ENCODE measurements at places on chromosomes 3 and 15.
A peak's percentile ranks its signal among the peaks of the same experiment; 100 is the strongest.

DNA sequence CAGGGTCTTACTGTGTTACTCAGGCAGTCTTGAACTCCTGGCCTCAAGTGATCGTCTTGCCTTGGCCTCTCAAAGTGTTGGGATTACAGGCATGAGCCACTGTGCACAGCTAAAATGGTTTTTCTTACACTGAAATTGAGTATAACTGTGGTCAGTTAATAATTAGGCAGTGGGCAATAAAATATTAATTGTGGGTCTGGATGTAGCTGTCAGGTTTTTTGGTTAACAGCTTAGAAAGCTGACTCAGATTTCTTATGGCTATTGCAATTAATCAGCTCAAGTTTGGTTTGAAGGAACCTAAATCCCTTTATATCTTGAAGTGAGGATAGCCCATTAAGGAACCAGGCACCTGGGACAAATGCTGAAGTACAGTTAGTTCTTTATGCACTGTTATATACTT lies 73.8 kb upstream of the LRRFIP2 start:
- no peak for DNase-seq

- no peak for DNase-seq
These were observed 222.2 kb downstream of the EPHB1 start for GRCh38 chr3:135017003-135017893.

GRCh38 chr3:73024836-73025235 lies 28.2 kb downstream of the PPP4R2 start:
- no peak for DNase-seq

GRCh38 chr3:190396001-190396400 lies 8.0 kb downstream of the CLDN16 start:
- no peak for DNase-seq

DNA sequence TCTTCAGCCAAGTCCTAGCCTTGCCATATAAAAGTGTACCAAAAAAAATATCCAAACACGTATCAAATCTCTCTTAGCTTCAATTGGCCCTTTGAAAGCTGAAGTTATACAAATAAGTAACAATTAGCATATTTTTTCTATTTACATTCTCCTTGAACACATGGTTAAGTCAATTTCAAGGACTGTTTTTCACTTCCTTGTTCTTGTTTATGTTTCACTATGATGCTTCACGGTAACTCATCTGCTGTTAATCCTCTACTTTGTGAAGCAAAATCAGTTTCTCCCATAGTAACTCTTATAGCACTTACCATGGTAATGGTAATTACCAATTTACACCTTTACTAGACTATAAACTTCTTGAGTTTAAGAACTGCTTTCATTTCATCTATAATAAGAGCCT lies 10.6 kb upstream of the SPRED1 start:
- no peak for DNase-seq

GRCh38 chr3:50972029-50972428 lies 297.3 kb downstream of the DOCK3 start:
- no peak for DNase-seq

GRCh38 chr3:141735176-141735575 lies 2.9 kb upstream of the RNF7 start:
- no peak for DNase-seq

- no peak for DNase-seq
These were observed 31.6 kb upstream of the MASP1 start for GRCh38 chr3:187323091-187323490.

DNA sequence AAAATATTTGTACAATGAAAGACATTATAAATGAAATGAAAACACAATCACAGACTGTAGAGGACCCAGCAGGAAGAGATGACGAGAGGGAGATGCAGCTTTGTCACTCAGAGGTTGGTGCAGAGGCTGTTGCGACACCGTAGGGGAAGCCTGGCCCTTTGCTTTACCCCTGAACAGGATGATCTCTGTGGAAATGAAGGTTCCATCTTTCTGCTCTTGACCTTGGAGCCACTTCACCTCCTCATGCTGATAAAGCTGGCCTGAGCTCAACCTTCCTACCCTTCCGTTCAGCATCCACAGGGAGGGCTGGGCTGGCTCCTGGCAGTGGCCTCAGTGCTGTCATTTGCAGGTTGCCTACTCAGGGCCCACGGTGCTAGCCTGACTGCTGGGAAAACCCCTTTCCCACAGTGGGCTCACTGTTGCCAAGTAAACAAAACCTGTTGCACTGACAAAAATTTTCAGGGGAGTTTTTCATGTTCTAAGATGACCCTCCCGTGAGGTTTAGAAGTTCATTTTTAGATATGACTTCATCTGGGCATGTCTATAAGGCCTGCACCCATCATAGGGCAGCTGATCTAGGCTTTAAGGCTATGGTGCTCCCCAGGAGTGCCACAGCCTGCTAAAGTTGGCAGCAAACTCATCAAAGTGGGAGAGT lies 3.0 kb upstream of the CD80 start:
- no peak for DNase-seq

DNA sequence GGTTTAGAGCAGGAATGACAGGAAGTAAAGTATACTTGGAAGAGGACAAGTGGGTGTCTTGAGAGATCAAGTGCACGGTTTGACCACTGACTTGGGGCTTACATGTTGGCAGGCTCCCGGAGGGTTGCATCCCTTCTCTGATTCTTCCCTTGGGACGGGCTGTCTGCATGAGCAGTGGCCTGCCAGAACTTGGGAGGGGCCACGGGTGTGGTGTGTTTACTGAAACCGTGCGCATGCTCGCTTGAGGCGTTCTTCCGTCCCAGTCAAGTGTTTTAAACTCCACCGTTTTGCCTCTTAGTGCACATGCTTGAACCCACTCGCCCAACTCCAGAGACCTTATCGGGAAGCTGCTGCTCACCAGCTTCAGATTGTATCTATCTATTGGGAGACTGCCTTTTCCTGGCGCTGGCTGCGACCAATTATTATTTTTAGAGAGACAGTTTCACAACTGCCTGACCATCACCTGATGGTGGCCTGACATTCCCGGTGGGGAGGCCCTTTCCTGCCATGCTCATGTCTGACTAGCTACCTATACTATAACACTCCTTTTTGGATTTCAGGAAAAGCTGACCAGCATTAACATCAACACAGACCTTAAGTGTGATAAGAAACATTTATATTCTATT lies 14.9 kb upstream of the C3orf22 start:
- DNase-seq = no peak

DNA sequence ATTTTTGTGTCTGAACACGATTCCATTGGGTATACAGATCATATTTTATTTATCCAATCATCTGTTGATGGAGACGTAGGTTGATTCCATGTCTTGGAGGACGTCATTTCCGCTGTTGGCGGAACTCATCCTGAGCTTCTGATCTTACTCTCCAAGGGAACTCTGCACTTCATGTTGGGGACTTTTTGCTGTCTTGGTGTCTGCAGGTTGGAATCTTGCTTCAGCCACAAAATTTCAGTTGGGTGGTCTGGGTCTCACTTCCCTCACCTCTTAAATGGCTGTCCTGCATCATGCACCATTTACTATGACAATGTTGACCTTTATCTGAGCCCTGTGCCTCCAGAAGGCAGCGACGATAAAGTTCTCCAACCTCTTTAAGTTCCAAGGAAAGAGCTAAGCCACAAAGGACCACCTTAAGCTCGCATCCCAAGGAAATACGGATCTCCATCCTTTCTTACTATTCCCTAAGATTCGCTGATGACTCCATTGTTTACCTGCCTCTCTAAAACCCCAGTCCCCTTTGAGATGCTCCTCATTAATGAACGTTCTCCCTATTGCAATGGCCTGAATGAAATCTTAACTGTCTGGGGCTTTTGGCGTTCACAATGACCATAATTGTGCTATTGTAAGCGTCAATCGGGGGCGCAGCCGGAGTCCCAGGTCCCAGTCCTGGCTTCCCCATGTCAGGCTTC lies 23.1 kb upstream of the RNU6-1 start:
- no peak for DNase-seq

DNA sequence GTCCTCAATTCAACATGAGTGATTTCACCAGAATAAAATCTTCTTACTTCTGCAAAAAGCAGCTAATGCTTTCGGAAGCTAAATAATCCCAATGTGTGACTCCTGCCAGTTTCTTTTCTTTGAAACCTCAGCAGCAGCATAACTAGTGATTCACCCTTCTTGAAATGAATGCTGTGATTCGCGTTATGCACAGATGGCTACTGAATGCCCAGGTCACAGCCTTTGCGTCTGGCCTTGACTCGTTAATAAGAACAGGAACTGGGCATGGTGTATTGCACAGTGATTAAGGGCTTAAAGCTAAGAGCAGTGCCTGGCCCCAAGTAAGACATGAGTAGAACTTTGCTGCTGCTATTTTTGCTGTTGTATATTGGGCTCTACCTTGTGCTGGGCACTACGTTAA lies 19.0 kb downstream of the CGNL1 start:
- peak; percentile 25 for DNase-seq

GRCh38 chr15:90814191-90814821 lies 54.1 kb upstream of the FURIN start:
- no peak for DNase-seq

DNA sequence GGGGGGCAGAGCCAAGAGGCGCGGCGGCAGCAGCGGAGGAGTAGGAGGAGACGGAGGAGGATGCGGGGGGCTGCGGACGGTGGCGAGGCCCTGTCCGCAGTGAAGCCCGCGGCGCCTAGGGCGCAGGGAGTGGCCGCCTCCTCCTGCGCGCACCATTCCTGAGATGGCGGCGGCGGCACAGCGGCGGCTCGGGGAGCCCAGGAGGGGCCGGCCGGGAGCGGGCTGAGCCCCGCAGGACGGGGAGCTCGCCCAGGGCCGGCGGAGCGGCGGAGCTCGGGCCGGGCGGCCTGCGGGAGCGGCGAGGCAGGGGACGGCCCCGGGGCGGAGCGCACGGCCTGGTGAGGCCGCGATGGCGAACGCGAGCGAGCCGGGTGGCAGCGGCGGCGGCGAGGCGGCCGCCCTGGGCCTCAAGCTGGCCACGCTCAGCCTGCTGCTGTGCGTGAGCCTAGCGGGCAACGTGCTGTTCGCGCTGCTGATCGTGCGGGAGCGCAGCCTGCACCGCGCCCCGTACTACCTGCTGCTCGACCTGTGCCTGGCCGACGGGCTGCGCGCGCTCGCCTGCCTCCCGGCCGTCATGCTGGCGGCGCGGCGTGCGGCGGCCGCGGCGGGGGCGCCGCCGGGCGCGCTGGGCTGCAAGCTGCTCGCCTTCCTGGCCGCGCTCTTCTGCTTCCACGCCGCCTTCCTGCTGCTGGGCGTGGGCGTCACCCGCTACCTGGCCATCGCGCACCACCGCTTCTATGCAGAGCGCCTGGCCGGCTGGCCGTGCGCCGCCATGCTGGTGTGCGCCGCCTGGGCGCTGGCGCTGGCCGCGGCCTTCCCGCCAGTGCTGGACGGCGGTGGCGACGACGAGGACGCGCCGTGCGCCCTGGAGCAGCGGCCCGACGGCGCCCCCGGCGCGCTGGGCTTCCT lies at the start of gene GPR27:
Gene GPR27 (plus strand): TSS at position 155 of the 909 bp plus-strand sequence. CDS start 195 bp downstream, at position 350.
- no peak for DNase-seq

- DNase-seq = no peak
These were observed 42.3 kb downstream of the MAP3K13 start for GRCh38 chr3:185405243-185405642.
